ENCODE measurements at places on chromosomes 6 and 20.

GRCh38 chr20:44684047-44684967 lies 30.9 kb upstream of the CCN5 start:
- no peak for DNase-seq

GRCh38 chr20:44748005-44748370 lies 2.3 kb downstream of the KCNK15 start:
- DNase-seq, result no peak

DNA sequence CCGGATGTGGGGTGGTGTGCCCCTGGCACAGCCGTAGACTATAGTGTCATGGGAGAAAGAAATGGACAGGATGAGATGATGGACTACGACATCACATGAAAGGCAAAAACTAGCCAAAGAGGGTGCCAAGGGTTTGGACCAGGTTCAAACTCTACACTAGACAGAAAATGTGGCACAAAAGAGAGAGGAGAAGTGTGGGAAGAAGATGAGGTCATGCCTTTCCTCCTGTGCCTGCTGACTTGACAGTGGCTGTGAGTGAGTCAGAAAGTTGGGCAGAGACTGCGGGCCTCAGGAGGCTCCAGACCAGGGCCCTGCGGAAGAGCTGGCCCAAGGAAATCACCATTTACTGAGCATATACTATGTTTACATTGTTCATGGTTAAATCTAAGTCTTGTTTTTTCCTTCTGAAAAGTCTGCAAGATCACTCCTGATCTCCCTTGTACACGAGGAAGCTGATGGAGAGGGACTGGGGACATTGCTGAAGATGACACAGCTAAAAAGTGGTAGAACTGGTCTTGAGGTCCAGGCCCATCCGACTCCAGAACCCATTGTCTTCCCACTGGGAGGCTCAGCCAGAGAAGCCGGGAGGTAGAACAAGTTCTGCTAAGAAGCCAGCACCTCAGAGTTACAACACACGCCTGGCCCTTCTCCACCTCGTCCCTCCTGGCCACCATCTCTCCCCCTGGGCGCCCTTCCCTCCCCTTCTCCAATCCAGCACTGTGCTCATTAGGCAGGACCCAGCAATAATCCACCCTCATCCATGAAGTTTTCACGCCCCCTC lies 35.6 kb downstream of the CNKSR3 start:
- DNase-seq, result no peak

GRCh38 chr6:169960886-169961611 lies 209.6 kb downstream of the ERMARD start:
- DNase-seq, result no peak

GRCh38 chr20:4573564-4574355 lies 147.9 kb upstream of the PRND start:
- no peak for DNase-seq

DNA sequence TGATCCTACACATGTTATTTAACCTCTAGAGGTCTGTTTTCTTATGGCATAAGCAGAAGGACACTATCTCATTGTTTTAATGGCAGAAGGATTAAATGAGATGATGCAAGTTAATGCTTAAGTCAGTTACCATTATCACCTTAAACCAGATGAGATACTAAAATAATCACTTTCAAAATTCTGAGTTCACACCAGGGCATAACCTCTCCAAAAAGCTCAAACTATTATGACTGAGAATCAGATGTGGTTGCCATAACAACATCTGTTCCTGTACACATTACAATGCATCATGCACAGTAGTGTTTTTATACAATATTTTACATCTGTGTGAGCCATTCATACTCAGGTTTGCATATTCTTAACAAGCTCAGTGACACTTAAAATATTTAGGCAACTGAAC lies 10.2 kb downstream of the ADNP start:
- no peak for DNase-seq

- DNase-seq, result no peak
These were observed 28.1 kb downstream of the ARHGAP18 start for GRCh38 chr6:129681913-129682205.

DNA sequence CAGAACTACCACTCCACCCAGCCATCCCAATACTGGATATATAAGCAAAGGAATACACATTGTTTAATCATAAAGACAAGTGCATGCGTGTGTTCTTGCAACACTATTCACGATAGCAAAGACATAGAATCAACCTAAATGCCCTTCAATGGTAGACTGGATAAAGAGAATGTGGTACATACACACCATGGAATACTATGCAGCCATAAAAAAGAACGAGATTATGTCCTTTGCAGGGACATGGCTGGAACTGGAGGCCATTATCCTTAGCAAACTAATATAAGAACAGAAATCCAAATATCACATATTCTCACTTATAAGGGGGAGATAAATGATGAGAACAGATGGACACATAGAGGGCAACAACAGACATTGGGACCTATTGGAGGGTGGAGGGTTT lies 156.6 kb downstream of the LRRC1 start:
- DNase-seq, result no peak

DNA sequence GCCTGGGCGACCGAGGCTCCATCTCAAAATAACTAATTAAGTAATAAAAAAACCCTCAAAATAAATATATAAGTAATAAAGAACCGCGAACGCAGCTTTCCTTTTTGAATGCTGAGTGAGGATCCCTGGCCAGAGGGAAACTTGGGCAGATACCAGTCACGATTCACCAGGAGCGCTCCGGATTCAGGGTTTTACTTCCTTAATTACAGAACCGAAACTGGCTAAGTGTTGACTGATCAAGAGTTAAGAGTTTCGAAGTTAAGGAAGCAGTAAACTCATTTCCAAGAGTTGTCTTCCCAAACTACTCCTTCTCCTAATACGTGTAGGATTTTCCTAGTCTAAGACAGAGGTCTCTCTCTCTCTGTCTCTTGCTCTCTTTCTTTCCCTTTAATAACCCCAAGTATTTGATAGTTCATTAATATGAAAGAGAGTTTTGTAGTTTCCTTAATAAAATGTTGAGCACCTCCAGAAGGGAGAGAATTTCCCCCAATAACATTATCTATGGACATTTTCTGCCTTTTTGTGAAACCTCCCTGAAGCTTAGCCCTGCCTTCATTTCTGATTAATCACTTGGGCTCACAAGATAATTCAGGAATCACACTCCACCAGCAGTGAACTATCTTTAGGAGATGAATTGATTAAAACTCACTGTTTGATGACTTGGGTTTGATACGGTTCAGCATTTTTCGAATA lies 61.4 kb upstream of the ZNF217 start:
- DNase-seq, result no peak

- DNase-seq, result no peak
These were observed 52.5 kb upstream of the NEDD9 start for GRCh38 chr6:11284996-11285395.

DNA sequence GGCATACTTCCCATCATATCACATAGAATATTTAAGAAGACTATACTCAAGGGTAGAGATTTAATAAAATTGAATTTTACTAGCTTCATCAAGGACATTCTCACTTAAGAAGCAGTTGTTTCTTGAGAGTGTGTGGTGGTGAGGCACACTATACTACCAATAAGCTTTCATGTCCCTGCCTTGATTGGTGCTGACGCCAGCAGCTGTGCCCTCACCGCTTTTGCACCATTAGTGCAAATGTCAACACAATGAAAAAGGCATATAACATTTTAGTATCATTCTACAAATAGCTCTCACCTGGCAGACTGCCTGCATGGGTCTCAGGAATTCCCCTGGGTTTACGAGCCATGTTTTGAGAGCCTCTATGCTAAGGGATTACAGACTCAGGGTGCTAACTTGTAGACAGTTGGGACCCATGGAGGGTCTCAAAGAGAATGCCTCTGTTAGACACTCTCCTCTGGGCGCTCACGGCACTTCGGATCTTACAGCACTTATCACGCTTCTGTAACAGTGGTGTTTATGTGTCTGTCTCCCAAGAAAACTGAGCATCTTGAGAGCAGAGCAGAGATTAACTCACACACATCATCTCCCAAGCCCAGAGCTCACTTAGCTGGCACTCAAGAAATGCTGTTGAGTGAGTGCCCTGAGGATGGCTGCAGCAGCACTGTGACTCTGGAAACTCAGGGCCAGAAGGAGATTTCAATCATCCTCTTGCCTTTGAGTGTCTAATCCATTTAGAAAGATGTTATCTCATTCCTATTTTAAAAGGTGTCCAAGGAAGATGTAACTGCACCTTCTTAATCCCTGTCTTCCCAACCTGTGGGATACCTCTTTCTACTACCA lies 143.3 kb upstream of the GPR6 start:
- no peak for DNase-seq

DNA sequence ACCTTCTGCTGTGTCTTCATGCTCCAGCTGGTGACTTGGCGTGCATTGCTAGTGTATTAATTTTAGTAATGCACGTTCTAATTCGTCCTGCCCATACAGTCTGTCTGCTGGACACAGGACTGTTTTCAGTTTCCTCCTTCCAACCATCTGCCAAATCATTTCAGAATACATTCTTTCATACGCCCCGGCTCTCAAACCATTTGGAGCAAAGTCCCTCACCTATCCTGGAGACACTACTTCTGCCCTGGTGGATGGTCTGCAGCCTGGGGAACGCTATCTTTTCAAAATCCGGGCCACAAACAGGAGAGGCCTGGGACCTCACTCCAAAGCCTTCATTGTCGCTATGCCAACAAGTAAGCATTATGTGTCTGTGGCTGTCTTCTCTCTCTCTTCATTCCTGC lies 60.5 kb downstream of the FNDC1 start:
- DNase-seq, result peak; percentile 74

DNA sequence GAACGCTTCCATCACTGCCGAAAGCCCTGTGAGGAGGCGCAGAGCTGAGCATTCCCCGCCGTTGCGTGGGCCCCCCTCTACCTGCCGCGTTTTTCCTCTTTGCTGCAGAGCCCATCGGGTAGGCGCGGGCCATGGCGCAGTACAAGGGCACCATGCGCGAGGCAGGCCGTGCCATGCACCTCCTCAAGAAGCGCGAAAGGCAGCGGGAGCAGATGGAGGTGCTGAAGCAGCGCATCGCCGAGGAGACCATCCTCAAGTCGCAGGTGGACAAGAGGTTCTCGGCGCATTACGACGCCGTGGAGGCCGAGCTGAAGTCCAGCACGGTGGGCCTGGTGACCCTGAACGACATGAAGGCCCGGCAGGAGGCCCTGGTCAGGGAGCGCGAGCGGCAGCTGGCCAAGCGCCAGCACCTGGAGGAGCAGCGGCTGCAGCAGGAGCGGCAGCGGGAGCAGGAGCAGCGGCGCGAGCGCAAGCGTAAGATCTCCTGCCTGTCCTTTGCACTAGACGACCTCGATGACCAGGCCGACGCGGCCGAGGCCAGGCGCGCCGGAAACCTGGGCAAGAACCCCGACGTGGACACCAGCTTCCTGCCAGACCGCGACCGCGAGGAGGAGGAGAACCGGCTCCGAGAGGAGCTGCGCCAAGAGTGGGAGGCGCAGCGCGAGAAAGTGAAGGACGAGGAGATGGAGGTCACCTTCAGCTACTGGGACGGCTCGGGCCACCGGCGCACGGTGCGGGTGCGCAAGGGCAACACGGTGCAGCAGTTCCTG lies 693 bp downstream of the FAM50B start:
- no peak for DNase-seq

GRCh38 chr6:130961148-130961547 lies 101.9 kb downstream of the EPB41L2 start:
- DNase-seq, result no peak

DNA sequence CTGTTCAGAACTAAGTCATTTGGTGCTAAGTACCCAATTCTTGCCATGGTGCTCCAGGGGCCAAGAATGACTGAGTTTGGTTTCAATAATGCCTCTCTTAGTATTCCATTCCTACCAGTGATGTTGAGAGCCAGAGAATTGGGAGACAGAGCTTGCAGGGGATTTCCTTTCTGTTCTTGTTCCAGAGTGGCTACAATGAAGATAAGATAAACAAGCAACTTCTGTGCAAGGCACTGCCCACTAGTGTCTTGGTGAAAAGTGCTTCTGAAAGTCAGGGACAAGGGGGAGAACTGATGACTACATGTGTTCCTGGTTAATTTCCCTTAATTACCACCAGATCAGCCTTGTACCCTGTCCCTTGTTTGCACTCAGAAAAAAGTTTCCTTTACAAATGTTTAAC lies 421.6 kb downstream of the BCKDHB start:
- DNase-seq, result no peak

DNA sequence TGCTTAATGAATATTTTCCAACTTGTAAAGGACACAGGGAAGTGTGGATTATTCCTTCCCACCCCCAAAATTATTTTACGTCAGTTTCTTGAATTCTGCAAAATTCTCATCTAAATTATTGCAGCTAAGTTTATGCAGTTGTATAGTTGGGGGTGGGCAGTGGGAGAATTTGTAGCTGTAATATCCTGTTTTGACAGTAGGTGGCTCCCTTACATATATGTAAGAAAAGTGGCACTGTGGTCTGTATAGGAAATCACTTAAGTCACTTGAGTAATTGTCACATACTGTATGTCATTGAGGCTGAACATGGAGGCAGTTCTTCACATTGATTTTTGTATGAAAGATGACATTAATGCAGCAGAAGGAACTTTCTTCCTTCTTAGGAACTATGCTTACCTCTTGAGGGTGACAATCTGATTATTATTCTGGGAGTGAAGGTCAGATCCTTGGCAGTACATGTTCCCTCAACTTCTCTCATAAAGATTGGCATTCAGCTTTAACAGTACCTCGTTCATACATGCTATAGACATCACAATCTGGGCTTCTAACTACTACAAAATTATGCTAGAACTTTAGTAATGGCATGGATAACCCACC lies 14.6 kb upstream of the CFAP206 start:
- peak; percentile 52 for DNase-seq

DNA sequence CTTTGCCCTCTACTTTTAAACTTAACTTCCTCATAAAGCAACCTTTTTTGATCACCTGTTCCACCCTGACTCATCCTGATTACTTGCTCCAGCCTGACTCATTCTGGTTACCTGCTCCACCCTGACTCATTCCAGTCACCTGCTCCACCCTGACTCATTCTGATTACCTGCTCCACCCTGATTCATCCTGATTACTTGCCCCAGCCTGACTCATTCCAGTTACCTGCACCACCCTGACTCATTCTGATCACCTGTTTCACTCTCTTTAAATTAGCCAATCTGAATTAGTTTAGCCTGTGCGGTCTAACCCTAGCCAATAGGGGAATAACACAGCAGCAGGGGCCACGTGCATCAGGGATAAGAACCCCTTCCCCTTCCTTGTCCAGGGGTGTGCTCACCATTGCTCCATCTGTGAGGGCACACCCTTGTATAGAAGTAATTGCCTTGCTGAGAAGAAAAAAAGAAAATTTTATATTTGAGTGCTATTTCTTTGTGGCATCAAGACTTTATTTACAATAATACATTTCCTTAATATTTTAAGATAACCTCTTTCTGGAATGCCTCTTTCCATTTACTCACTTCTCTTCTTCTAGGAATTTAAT lies 17.9 kb downstream of the HLA-G start:
- no peak for DNase-seq
